ENCODE measurements at places on chromosomes 11 and 22.
A peak's percentile ranks its signal among the peaks of the same experiment; 100 is the strongest.

- DNase-seq = no peak
Observed at GRCh38 chr11:126173257-126173656, 38.2 kb downstream of the RPUSD4 start.

- peak; percentile 4 for DNase-seq
Observed at GRCh38 chr11:6737872-6738466, 33.8 kb downstream of the OR2AG2 start.

DNA sequence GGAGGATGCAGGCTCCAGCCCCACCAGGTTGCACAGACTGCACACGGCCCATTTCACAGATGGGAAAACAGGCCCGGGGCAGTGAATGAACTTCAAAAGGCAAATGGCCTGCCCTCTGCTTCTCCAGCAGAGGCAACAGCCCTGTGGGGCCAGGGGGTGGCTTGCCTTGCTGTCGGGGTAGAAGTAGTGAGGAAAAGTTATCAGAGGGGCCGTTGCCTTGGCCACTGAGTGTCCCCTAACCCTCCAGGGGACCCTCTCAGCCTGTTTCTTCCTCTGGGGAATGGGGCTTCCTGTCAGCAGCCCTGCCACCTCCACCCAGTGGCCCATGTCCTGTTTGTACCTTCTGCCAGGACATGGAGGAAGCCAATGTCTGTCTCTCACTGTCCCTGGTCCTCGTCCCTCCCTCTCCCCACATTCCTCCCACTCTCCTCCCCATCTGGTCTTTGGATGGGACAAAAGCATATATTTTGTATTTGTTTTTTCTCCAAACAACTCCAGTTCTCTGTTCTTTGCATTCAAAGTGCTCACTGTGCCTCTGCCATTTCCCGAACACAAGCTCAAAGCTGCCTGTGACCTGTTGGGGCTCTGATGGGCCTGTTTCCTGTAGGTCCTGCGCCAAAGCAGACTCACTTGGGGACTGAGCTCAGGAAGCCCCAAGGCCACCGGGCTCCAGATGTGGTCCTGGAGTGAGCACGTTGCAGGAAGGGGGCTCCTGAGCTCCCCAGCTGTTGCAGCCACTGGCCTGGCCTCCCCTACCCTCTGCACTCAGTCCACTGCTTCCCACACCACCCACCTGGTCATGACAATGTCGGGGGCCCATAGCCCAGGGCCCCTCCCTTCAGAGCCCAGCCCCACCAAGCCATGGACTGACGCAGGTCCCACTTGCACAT lies 9.5 kb downstream of the MAP4K2 start:
- DNase-seq = no peak

GRCh38 chr11:46306296-46306853 lies 28.9 kb downstream of the CREB3L1 start:
- DNase-seq = no peak

DNA sequence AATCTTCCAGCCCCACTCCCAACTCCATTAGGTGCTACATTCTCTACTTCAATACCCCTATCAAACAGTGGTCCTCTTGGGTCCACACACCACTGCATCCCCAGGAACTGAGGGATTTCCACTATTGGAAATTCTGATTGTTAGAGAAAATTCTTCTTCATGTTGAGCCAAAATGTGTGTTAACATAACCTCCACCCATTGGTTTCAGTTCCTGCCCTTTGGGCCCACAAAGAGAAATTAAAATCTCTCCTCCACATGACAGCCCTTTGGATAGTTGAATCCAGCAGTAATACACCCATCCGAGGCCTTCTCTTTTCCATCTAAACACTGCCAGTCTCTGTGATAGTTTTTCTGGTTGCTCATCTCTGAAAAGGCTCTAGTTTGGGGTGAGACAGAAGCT lies 2.1 kb downstream of the VSIG2 start:
- DNase-seq = no peak

DNA sequence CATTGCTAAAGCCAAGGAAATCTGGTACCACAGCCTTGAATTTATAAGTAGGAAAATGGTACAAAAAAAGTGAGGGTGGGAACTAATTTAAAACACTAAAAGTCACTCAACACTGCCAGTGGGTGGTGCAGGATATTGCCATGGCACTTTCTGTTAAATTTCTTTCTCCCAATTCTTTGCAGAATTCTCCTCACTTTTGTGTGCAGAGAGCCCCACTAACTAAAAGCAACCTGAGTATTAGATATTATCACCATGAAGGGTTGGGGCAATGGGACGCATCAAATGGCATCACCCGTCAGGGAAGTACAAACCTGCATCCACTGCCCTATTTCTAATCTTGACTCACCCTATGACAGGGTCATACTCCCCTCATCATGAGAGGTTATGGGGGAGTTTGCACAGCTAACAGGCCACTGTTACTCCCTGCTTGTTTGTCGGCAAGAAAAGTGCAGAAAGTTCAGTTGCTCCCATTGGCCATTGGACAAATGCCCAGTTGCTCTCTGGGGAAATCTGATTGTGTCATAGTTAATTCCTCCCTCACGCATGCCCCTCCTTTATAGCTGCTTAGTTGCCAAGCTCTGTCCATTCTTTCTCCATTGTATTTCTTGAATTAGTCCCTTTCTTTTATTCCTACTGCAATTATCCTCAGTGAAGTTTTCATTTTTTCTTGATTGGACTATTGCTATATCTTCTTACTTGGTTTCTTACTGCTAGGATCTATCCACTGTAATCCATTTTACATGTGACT lies 93.8 kb upstream of the BLID start:
- no peak for DNase-seq

GRCh38 chr11:93972790-93973189 lies 48.4 kb upstream of the HEPHL1 start:
- no peak for DNase-seq

Measured in SHP77 treated with DMSO at 0.1 percent for 48 hours (cell line).